Activated CD4-positive, CD25-positive, alpha-beta regulatory T cell treated with anti-CD3 and anti-CD28 coated beads, Interleukin-2, amount 50 U/mL, for 72 hours (primary cell): ENCODE measurements at places on chromosomes 11 and 22.

GRCh38 chr11:128824191-128825049, 42.7 kb downstream of the KCNJ1 start:
- no peak for DNase-seq

- no peak for DNase-seq
These were observed 32.5 kb downstream of the SYN3 start for GRCh38 chr22:33025675-33026074.

- no peak for DNase-seq
These were observed 25.2 kb downstream of the CWC15 start for GRCh38 chr11:94948070-94948617.

DNA sequence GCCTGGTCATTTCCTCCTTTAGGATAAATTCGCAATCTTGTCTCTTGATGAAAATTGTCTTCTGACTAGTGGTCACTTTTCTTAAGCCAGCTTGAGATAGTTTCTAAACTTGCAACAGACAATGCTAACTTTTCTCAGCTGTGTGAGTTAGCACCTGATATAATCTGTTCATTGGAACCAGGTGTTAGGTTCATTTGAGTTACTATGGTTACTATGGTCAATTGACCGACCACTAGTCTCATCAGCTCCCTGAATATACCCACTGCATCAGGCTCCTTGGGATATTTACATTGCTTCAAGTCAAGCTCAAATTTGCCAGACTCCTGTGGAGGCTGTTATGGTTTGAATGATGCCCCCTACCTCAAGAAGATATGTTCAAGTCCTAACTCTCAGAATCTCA, 54.5 kb downstream of the SC5D start:
- DNase-seq, result no peak

DNA sequence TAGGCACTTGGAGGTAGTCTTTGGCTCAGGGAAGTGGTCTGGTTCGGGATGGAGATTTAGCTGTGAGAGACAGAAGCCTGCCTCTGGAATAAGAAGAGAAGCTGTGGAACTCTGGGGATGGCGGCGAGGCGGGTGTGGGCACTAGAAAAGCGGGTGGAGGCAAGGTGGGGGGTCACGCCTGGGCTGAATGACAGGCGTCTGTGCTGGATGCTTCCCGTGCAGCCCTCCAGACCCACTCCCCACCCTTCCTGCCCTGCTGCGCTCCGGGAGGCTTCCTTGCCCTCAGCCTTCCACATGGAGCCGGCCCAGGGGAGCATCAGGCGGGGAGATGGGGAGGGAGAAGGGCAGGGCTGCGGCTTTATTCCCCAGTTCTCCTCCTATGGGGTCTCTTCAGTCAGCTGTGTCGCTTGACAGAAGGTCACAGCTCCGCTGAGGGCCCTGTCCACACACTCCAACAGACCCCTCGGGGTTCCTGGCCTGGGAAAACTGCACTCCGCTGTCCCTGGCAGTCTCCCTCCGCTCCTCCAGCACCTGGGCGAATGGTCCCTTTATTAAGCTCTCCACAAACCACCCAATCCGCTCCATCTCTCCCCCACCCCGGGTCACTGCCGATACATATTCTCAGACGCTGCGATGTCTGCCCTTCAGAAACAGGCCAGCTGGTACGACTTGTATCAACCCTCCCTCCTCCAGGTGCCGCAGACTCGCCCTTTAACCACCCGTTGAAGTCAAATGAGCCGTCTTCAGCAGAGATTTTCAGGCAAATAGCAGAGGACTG, 6.2 kb downstream of the DNAJB13 start:
- DNase-seq, result no peak

DNA sequence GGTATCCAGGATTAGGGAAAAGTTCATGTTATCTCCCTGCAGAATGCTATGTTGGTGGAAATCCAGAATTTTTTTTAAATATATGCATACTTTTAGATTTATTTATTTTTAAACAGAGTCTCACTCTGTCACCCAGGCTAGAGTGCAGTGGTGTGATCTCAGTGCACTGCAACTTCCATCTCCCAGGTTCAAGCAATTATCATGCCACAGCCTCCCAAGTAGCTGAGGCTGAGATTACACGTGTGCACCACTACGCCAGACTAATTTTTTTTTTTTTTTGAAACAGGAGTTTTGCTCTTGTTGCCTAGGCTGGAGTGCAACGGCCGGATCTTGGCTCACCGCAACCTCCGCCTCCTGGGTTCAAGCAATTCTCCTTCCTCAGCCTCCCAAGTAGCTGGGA, 2.6 kb downstream of the PACSIN2 start:
- no peak for DNase-seq

GRCh38 chr11:64339754-64340408, at the start of gene CCDC88B:
CCDC88B (plus strand) TSS chr11:64340204; CDS start chr11:64340267, 63 bp downstream.
- peak; percentile 83 for DNase-seq

- no peak for DNase-seq
These were observed 48.9 kb upstream of the SHANK2 start for GRCh38 chr11:71301046-71301857.

DNA sequence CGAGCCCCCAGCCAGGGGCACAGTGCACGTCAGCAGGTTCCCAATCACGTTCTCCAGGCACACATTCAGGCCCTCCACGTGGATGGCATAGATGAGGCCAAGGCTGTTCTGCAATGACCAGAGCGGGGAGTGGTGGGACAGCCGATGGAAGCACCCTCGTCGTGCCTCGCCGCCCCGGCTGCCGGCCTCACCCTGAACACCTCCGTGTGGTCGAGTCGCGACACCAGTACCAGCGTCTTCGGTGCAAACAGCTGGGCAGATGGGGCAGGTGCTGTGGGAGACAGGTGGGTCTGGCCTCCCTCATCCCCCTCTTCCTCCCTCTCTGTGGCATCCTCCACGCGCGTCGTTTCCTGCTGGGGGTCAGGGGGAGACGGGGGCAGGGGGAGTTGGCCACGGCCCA, 7.5 kb downstream of the SBF1 start:
- DNase-seq, result no peak

DNA sequence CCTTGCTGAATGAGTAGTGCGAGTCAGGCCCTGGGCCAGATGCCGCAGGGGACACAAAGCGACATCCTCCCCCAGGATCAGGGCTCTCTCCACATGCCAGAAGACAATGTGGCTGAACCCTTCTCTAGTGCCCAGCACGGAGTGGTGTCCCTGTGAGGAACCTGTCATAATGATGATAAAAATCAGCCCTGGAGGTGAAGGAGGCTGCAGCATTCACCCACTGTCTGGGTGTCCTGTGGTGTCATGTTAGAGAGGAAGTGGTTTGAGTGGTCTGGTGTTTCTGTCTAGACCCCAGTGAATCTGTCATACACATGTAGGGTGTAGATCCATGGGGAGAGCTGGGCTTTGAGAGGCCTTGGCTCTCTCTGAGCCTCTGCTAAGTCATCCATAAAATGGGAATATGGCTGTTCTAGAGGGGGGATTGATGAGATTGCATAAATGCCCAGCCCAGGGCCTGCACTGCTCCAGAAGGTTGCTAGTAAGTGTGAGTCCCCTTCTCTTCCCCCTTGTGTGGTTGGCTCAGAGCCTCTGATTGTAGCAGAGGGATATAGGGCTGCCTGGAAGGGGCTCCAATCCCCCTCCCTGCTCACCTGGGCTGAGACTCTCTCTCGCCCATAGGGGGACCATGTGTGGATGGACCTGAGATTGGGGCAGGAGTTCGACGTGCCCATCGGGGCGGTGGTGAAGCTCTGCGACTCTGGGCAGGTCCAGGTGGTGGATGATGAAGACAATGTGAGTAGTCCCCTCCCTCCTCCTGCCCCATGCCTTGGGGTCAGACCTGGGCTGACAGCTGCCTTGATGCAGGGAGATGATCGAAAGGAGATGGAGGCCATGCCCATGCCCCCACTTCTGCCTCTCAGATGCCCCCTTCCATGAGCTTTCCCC, 14.3 kb downstream of the MYO7A start:
- DNase-seq, result no peak

DNA sequence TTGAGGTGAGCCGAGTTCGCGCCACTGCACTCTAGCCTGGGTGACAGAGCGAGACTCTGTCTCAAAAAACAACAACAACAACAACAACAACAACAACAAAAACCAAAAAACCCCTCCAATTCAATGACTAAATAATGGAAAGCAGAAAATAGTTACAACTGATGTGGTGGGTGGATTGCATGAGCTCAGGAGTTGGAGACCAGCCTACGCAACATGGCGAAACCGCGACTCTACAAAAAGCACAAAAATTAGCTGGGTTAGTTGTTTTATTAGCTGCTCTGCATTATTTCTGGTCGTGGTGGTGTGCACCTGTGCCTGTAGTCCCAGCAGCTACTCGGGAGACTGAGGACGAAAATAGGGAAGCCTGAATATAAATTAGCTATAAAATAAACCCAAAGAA, 2.6 kb upstream of the PATL1 start:
- DNase-seq, result no peak

GRCh38 chr11:31986201-31986889, 104.5 kb upstream of the RCN1 start:
- no peak for DNase-seq

DNA sequence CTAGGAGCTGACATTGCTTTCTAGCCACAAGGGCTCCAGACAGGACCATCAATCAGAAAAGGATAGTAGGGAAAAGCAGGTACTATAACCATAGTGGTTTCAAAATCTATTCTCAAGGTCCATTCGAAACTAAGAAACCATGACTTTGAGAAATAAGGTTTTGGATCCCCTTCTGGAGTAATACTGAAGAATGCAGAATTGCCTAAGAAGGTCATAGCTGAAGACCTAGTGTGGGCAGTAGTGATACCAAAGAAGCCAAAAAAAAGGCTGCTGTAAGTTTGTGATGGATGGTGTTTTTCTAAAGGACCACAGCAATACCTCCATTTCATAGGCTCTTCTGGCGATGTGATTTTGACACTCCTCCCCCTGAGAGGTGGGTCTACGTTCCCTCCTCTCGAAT, 163.1 kb downstream of the MAML2 start:
- no peak for DNase-seq

DNA sequence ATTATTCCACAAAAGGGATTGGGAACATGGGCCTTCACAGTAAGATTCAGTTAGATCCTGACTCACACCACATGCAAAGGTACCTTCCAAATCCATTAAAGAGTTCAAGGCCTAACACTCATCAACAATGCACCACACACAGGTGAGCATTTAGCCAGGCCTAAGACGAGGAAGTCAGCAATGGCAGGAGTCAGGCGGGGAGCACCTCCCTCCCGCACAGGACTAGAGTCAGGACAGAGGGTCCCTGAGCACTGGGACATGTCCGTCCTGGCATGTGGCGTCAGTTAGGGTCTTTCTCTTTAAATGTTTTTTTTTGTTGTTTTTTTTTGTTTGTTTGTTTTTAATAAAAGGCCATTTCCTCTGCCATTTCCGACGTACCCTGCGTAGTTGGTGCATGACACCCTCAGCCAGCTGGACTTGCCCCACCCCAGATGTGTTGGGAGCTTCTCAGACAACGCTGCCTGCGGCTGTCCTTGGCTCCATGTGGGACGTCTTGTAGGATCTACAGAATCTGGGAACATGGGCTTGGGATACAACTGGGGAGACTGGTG, 1458.6 kb downstream of the BRD1 start:
- DNase-seq, result no peak

DNA sequence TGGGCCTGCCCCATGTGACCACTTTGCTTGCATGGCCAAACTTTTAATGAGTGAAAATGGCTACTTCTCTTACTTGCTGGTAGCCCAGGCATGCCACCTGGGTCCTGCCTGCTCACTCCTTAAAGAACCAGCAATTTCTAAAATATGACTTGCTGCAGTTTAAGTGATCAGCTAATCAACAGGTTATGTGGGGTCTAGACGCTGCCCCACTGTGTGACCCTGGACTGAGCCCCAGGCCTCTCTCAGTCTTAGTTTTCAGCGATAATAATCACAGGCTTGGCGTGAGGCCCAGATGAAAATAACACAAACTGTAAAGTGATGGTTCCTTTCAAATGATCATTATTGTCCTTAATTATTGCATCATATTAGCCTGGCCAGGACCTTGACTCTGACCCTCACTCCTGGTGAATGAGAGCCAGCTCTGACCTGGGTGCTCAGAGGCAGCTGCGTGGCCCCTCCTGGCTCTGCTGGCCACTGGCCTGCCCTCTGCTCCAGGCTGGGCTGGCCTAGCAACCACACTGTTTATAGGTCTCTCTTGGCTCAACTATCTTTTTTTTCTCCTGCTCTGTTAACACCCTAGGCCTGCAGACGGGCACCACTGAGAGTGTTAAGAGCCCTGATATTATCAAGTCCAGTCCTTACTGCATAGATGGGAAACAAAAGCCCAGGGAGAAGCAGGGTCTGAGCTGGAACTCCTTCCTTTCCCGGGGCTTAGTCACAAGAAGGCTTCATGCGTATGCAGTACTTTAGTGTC, 89.7 kb downstream of the RRM1 start:
- DNase-seq, result no peak

- no peak for DNase-seq
These were observed 14.6 kb downstream of the PHLDA2 start for GRCh38 chr11:2914455-2915195.

DNA sequence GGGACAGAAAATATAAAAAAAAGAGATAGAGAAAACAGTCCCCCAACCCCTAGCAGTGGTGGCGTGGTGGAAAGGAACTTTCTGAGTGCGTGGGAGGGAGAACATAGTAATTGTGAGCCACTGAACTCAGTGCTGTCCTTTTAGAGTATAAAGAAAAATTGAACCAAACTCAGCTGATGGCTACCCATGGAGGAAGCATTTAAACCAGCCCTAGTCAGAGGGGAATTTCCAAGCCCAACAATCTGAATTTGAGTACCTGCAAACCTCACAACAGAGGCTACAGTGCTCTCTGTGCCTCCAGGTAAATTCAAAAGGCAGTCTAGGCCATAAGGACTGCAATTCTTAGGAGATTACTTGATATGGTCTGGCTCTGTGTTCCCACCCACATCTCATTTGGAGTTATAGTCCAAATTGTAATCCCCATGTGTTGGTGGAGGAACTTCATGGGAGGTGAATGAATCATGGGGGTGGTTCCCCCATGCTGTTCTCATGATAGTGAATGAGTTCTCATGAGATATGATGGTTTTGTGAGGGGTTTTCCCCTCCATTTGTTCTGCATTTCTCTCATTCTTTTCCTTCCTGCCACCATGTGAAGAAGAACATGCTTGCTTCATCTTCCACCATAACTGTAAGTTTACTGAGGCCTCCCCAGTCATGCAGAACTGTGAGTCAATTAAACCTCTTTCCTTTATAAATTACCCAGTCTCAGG, 687.8 kb downstream of the FAM181B start:
- DNase-seq, result no peak

GRCh38 chr11:61776561-61777075, 15.8 kb downstream of the TMEM258 start:
- DNase-seq, result no peak

DNA sequence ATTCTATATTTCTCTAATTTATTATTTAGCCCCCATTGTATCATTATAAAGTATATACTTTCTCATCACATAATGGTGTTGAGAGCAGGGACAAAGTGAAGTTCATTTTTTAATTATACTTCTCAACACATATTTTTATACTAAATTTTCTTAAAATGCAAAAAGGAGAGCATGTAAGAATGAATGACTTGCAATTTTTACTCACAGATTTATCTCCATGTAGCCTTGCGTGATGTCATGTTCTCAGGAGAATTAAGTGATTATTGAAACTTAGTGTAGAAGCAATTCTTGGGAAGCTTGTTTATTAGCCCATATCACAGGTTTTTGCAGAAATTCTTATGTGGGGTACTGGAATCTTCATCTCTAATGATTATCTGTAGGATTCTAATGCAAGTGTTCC, 682 bp upstream of the OR5M11 start:
- no peak for DNase-seq
